Stimulated activated CD8-positive, alpha-beta memory T cell treated with anti-CD3 and anti-CD28 coated beads, Interleukin-15, amount 100 ng/mL, for 1 hour (primary cell): ENCODE measurements at places on chromosomes 1 and 21.

GRCh38 chr1:110210604-110211495 is 736 bp downstream of the KCNC4 start:
- DNase-seq = peak; percentile 19

- no peak for DNase-seq
Measured at GRCh38 chr1:71089536-71090270, 8.9 kb upstream of the ZRANB2 start.

GRCh38 chr1:170604065-170604464 is 59.9 kb upstream of the PRRX1 start:
- no peak for DNase-seq

DNA sequence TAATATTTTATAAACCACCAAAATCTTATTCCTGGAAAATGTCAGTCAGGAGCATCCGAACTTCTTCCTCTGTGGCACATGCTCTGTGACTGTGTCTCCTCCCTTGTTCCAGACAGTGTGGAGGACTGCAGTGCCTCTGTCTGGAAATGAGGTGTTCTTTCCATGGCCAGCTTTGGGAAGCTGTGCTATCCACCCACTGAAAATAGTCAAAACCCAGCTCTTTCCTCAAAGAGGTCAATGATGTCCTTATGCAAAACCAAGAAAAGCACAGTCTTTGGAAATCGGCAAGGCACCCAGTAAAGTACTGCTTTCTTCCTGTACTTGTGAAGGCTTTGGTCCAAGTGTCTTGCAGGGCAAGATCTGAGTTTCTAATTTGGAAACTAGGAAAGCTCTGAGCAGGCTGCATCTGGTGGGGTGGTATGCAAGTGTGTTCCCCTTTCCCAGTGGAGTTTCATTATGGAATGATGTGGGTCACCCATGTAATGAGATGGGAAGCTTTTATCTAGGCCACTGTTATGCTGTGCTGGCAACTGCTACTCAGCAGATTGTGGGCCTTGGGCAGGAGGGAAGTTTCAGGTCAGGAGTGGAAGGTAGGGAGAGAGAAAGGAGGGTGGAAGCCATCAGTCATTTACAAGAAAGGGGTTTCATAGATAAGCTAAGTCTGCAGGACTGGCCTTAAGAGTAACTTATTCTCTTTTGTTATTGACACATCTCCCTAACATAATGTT is 6.0 kb downstream of the KIAA0040 start:
- no peak for DNase-seq

GRCh38 chr1:164636757-164637156 is 77.8 kb downstream of the PBX1 start:
- DNase-seq = no peak

DNA sequence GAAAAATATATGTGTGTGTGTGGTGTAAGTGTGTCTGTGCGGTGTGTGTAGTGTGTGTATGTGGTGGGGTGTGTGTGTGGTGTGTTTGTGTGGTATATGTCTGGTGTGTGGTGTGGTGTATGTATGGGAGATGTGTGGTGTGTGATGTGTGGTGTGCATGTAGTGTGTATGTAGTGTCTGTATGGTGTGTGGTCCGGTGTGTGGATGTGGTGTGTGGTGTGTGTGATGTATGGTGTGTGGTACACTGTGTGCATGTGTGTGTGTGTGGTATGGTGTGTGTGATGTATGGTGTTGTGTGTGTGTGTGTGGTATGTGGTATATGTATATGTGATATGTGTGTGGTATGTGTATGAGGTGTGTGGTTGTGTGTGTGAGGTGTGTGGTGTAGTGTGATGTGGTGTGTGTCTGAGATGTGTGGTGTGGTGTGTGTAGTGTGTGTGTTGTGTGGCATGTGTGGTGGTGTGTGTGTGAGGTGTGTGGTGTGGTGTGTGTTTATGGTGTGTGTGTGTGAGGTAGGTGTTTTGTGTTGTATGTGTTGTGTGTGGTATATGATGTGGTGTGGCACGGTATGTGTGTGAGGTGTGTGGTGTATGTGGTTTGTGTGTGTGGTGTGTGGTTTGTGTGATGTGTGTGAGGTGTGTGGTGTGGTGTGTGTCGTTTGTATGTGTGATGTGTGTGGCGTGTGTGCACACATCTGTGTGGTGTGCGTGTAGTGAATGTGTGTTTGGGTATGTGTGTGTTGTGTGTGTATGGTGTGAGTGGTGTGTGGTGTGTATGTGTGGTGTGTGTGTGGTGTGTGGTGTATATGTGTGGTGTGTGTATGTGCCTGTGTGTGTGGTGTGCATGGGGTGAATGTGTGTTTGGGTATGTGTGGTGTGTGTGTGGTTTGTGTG is 35.3 kb upstream of the ABCG1 start:
- DNase-seq = no peak

DNA sequence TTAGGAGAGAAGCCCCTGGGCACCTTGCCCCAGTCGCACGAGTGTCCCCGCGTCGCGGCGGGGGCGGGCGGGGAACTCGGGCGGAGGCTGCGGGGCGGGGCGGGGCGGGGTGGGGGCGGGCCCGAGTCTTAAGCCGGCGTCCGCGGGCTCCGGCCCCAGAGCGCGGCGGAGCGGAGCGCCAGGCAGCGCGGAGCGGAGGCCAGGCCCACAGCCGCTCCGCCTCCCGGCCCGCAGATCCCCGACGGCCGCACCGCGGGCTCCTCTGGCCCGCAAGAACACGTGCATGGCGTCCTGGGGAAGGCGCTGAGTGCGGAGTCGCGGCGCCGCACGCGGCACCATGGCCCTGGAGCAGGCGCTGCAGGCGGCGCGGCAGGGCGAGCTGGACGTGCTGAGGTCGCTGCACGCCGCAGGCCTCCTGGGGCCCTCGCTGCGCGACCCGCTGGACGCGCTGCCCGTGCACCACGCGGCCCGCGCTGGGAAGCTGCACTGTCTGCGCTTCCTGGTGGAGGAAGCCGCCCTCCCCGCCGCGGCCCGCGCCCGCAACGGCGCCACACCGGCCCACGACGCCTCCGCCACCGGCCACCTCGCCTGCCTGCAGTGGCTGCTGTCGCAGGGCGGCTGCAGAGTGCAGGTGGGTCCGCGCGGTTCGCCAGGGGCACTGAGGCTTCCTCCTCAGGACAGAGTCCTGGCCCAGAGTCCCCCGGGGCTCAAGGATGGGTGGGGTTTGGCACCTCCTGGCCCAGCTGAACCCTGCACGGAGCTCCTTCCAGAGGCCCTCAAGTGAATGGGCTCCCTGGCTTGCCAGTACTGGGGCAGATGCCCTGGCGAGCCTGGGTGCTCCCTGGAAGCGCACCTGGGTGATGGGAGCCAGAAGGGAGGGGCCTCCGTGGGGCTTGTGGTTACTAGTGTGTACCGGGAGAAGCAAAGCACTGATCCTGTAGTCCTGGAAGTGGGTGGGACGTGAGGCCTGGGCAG is at the start of gene ESPN:
Gene ESPN, plus strand, starts transcription at position 158 of the 975 bp plus-strand sequence. Its CDS starts 180 bp downstream, at position 338.
- DNase-seq = no peak

DNA sequence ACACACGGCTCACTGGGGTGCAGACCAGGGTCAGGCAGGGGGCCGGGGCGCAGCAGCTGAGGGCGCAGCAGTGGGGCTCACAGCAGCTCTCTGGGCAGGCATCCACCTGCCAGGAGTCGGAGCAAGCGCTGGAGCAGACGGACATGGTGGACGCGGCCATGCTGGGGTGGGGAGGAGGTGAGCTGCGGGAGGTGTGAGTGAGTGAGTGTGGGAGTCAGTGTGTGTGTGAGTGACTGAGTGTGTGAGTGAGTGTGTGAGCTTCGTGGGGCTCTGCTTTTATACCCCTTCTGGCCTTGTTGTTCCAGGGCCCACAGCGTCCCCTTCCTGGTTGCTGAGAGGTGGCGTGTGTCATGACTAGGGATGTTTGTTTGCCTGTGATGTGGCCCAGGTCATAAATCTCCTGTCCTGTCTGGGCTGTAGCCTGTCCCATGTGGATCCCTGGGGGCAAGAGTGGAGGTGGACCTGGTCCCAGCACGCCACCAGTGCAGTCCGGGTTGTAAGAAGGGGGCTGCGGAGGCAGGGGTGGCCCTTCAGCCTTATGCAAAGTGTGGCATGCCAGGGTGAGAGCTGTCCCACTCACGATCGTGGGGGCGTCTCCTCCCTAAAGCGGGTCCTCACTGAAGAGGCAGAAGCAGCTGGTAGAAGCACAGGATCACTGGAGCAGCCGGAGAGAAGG is at the start of gene KRTAP10-1:
Gene KRTAP10-1, minus strand, starts transcription at position 205 of the 676 bp plus-strand sequence. Its CDS starts 45 bp downstream, at position 160.
- no peak for DNase-seq

GRCh38 chr21:32335601-32336575 is 37.2 kb downstream of the MRAP start:
- no peak for DNase-seq

GRCh38 chr1:13443335-13443979 is 33.2 kb downstream of the PRAMEF20 start:
- no peak for DNase-seq

DNA sequence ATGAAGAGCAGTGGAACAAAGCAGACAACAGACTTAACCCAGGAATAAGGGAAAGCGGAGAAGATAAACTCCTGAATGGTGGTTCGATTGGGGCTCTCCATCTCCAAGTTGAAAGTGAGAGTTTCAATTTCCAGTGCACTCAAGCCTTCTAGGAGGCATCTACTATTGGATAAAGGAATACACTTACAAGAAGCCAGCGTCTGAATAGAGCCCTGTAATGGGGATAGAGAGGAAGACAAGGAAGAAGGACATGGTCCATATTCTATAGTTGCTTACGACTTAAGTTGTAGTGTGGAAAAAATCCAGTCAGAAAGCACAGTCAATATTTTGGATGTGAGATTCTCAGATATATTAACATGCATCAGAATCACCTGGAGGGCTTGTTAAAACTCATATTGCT is at the start of gene OR6K2:
Gene OR6K2, minus strand, starts transcription at position 101 of the 400 bp plus-strand sequence. Its CDS starts 0 bp downstream, at position 101.
- no peak for DNase-seq

DNA sequence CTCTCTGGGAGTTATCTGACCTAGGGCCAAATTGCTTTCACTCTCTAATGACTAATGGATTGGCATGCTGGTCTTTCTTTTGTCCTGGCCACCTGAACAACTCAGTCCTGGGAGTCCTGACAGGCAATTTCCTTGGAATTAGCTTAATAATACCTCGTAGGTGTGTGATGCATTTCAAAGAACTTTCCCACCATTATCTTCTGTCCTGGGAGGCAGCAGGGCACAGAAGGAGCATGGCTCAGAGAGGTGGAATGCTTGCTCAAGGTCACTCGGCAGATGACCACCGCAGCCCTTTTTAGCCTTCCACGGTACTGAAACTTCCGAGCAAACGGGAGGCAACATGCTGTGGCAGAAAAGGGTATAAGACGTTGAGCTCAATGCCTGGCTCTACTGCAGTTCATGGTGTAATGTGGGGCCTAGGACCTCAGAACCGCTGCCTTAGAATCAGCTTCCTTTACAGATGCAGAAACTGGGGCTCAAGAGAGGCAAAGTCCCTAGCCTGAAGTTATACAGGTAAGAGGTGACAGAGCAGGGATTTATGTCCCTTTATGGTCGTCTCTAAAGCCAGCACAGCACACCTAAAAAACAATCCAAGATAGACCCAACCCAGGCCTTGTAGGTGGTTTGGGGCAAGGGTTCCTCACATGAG is 3.2 kb downstream of the ID3 start:
- no peak for DNase-seq

DNA sequence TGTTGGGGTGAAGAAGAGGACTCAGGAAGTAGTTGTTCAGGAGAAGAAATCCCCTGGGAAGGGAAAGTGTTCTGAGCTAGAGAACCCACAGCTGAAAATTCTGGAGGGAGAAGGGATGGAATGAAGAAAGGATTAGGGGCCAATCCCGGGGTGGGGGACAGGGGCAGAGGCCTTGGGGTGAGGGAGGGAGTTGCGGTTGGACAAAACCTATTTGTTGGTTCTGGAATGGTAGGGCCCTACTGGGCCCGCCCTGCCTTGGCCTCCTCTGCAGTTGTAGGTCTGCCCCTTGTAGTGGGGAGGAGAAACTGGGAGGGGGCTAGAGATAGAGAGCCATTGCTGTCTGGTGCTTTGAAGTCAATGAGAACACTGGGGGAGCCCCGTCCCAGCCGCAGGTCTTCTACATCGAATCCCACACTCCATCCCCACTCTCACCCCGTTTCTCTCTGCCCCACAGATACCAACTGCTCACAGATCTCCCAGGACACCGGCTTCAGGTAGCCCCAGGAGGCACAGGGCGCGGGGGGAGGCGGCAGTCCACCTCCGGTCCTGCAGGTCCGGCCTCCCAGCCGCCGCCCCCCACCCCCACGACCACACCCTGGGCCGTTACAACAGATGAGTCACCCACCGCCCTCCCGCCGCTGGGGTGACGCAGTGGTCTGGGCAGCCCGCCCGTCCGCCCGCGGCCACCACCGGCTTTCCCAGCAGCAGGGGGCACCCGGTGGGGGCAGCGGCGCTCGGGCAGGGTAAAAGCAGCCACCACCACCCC is 1.1 kb downstream of the TAGLN2 start:
- DNase-seq = peak; percentile 30

DNA sequence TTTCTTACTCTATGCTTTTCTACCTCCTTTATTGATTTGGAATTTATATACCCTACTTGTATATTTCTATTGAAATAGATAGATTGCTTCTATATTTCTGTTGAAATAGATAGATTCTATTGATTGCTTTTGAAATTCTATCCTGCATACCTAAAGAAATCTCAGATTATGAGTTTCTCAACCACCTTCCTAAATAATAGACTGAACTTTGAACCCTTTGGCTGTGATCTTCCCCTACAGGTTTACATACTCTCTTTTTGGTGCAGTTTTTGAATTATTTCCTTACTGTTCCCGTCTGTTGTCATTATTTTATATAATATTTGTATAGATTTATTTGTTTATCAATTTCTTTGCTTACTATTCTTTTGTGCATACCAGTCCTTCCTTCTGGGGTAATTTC is 20.4 kb upstream of the CSF3R start:
- DNase-seq = no peak

DNA sequence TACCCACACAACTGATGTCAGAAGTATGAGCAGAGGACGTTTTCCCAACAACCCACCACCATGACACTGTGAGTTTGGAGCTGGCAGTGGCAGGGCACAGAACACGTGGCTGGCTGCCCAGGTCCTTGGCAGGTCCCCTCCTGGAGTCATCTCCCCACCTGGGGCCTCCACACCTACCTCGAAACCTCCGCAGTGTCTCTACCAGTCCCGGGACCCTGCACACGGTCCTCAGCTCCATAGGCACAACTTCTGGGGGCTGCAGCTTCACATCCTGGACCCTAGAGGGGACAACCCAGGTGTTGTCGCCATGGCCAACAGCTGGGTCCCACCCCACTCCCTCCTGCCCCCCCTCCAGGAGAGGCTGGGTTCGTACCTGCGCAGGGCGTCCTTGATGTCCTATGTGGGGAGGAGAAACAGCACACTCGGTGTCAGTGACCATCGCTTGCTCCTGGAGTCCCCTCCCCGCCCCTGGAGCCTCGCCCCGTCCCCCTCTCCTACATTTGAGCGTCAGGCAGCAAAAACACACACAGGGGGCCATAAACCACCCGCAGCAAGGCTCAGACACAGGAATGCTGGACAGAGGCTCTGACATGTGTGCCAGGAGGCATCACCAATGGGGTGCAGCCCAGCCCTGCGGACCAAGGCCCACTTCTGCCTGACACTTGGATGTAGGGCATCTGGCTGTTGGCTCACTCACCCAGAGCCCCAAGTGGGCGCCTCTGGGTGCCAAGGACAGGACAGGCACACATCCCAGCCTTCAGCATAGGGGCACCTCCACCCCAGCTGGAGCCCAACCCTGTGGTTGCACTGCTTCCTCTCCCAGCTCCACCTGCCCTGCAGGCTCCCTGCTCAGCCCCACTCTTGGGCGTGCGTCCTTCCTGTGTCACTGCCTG is 9.6 kb downstream of the TRIM11 start:
- DNase-seq = no peak

- DNase-seq = no peak
Measured at GRCh38 chr1:222918801-222919477, 104.1 kb downstream of the DISP1 start.

- no peak for DNase-seq
Measured at GRCh38 chr21:43593078-43593477, 66.2 kb downstream of the HSF2BP start.
